ENCODE measurements at places on chromosomes 11 and 22.

- DNase-seq = no peak
Observed at GRCh38 chr11:75639762-75640181, 29.1 kb downstream of the MAP6 start.

GRCh38 chr11:117734601-117735024 is 62.4 kb downstream of the DSCAML1 start:
- no peak for DNase-seq

GRCh38 chr11:3195251-3196160 is 23.1 kb downstream of the MRGPRG start:
- no peak for DNase-seq

DNA sequence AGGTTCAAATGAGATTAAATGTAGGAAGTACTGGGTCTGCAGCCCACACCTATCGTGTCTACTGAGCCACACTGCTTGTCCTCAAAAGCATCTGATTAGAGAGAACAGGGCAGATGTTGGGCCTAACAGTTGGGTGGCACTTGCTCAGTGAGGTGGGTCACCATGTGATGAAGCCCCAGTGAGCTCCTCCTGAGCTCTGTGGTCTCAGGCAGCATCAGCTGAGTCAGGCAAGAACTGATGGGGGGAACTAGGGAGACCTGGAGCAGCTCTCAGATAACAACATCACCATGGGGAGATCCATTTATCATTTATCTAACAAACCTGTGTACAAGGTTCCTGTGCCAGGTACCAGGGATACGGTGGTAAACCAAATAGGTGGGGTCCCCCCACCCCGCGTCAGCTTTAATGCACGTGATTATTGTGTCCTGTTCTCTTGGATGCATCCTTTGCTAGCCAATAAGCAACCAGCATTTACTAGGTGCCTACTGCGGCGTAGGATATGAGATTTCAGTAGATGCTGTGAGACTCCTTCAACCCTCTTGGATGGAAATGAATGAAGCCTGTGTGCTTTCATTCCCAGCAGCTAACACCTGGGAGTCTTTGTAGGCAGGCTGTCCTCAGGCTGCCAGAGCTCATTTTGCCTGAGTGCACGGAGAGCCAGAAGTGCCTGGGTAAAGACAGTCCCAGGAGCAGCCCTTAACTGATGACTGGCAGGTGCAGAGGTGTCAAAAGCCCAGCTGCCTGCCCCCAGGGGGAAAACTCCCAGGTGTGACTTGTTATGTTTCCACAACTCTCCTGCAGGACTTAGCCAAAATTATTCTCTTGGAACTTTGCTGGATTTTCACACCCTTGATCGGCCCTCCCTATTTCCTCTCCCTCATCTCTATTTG is 73.6 kb upstream of the NARS2 start:
- no peak for DNase-seq

DNA sequence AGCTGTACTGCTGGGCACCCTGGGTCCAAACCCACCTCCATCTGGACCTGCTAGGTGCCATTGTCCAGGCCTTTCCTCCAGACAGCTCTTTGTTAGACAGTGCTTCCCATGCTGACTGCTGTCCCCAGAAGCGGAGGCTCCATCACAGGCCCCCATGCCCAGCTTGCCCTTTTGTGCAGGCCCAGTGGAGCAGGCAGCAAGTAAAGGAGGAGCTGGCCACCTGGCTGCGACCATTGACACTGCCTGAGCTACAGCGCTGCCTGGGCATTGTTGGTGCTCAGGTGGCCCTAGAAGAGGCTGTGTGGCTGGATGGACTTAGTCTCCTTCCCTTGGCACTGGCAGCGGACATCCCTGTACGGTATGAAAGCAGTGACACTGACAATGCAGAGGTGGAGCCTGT is 1.5 kb downstream of the DNHD1 start:
- no peak for DNase-seq

DNA sequence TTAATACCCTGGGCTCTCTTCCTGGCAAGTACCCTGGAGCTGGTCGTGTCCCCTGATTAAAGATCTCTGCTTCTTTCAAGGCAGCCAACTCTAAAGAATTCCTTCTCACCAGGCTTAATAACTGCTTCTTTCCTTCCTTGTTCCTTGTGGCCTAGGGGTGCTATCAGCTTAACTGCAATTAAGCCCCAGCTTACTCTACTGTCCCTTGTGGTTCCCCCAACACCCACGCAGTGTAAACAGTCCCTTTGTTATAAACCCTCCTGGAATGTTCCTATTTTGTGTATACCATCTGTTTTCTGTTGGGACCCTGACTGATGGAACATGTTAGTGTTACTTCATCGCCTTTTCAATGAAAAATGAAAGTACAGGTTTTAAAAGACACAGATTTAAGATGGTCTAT is 126.4 kb upstream of the KIRREL3 start:
- no peak for DNase-seq

- DNase-seq = no peak
Observed at GRCh38 chr11:110455718-110456117, 26.0 kb downstream of the FDX1 start.

GRCh38 chr11:101528541-101528940 is 55.3 kb downstream of the TRPC6 start:
- no peak for DNase-seq

DNA sequence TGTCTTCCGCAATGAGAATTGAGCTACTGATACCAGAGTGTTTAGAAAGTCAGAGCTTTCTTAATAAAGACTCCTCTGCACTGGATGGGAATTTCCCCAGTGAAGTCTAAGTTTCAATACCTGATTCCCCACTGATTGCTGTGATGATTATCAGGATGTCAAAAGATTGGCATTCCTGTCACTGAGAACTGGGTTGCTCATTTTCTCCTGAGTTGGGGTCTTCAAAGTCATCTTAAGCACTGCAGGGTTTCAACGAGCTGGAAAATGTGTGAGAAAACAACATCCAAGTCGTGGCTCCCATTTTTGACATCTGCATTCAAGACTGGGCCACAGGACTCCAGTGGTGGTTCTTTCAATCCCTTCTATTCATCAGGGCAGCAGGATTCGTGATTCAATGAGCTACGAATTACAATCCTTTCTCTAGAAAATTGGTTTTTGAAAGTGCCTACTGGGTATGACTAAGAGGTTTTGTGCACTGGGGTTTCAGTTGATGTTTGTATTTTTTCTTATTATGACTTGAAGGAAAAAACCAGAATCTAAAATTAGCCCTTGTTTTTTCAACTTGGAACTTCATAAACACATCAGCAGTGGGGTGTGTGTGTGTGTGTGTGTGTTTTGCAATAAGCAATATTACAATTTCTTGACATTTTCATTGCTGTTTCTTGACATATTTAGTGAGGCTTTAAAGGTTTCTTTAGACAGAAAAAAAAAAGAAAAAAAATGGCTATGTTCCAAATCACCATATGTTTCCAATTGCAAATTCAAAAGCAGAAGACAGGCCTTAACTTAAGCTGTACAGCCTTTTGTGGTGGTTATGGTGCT is 233.0 kb downstream of the FAM76B start:
- DNase-seq = no peak

DNA sequence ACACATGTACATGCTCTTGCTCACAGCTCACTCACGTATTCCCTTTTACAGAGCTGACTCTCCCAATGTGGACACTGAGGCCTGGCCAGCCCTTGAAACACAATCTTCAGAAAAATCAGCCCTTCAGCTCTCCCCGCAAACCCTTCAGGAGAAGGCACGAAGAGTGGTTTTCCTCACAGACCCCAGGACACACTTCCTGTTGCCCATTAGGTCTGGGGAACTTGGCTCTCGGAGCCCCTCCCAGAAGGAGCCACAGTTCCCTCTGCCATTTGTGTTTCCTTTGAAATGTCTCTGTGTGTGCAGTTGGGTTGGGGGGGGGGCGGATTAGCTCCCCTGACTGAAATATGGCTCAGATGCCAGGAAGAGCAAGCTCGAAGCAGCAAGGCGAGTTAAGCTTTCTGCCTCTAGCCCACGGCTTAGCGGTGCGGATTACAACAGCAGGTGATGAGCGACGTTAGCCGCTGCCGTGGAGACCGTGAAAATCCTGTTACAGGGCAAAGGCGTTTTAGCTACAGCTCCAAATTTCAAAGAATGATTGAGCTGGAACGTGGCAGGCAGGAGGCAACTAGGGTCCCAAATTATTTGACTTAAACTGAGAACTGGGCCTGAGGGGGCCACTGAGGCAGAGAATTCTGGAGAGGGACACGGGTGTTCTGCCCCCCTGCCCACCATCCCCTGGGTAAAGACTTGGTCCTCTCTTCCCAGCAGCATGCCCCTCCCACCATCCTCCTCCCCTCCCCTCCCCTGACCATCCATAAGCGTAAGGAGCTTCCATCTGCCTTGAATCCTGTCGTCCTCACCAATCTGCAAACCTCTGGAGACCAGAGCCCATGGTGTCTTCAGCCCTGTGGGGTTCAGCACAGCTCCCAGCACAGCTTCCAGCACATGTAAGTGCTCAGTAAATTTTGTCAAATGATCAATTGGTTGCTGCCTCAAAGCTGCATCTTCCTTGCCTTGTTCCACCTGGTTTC is 598.6 kb downstream of the BUD13 start:
- no peak for DNase-seq

All from stimulated activated CD8-positive, alpha-beta memory T cell treated with anti-CD3 and anti-CD28 coated beads, Interleukin-15, amount 100 ng/mL, for 1 hour (primary cell).